ENCODE measurements at places on chromosomes 3 and 15.

DNA sequence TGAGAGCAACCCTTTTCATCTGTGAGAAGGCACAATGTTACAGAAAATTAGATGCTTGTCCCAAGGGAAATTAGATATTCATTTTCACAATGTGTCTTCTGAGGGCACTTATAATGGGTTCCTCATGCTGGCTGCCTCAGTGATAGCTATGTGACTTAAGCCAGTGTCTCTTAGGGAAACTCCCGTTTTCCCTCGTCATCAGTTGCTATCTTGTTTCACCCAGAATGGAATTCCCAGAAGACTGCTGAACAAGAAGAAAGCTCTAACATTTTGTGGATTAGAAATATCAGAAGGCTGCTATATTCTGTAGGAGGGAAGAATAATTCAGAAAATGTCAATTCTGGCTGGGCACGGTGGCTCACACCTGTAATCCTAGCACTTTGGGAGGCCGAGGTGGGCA, 67.9 kb upstream of the WDR72 start:
- no peak for DNase-seq

- no peak for DNase-seq
These were observed 19.6 kb upstream of the DGKG start for GRCh38 chr3:186381424-186382216.

- no peak for DNase-seq
These were observed 163.5 kb downstream of the GOLGA6L4 start for GRCh38 chr15:84398763-84399701.

GRCh38 chr3:96449346-96449745, 365.0 kb upstream of the EPHA6 start:
- DNase-seq: no peak

GRCh38 chr3:12345584-12346494, 57.0 kb downstream of the PPARG start:
- DNase-seq: no peak

GRCh38 chr3:85482213-85482490, 523.4 kb downstream of the CADM2 start:
- DNase-seq: no peak

GRCh38 chr3:158108445-158108985, 1.4 kb upstream of the RSRC1 start:
- no peak for DNase-seq

GRCh38 chr3:113441051-113441770, at the start of gene CFAP44:
TSS of gene CFAP44 (minus strand) at chr3:113441493. CDS start at chr3:113433664, 7,829 bp downstream.
- DNase-seq: peak; percentile 19

DNA sequence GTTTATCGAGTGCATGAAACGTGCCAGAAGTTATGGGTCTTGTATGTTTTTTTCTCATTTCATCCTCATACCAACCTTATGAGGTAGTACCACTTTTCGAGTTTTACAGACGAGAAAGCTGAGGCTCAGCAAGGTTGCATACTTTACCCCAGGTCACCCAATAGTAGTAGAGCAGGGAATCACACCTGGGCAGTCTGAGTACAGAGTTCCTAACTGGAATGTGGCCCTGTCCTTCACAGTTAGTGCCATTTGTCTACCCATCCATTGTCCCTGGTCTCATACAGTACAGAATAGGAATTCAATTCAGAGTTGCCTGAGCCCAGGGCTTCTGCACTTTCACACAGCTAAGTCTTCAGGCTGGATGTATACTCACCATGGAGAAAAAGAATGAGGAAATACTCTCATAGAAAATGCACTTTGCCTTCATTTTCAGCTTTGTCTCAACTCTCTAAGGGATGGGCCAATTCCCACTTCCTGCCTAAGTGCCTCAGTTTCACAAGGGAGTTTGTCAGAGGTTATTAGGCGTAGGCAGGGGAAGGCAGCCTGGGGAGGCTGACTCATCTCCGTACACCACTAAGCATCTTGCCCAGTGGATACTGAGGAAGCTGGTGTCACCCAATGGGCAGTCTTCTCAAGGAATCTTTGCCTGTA, 93.2 kb downstream of the TMEM212 start:
- DNase-seq: no peak

DNA sequence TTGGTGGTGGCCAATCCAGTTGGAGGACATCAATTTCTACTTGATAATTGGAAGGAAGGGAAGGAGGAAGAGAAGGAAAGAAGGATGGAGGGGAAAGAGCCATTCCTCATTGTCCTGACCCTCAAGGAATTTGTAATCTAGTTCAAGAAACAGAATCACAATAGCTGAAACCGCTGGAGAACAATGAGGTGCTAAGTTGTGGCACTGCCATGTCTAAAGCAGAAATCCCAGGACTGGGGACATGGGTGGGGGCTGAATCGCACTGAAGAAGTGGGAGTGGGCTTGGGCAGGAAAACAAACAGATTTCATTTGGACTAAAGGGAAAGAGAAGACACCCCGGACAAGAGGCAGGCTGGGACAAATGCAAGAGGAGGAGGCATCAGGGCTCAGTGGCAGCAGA, 183.6 kb downstream of the UACA start:
- no peak for DNase-seq

GRCh38 chr3:151171145-151171757, 31.8 kb downstream of the GPR171 start:
- DNase-seq: no peak

GRCh38 chr3:75294124-75294523, 370.0 kb upstream of the FRG2C start:
- no peak for DNase-seq

DNA sequence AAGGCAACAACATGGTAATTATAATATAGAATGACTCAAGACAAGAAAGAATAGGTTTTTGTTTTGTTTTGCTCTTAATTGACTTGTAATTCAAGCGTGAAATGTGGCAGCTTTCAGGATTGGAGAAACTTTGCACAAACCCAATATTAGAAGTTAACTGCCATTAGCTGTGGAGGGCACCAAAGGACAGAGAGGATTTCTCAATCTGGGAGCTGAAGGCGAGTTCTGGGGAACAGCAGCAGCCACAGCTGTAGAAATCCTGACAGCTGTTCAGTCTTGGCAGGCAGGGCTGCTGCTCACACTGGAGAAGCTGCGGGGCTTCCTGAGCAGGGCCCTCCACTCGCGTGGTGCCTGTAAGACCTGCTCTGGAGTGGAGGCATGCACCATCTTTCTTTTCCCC, 182.2 kb upstream of the IL12A start:
- DNase-seq: no peak

DNA sequence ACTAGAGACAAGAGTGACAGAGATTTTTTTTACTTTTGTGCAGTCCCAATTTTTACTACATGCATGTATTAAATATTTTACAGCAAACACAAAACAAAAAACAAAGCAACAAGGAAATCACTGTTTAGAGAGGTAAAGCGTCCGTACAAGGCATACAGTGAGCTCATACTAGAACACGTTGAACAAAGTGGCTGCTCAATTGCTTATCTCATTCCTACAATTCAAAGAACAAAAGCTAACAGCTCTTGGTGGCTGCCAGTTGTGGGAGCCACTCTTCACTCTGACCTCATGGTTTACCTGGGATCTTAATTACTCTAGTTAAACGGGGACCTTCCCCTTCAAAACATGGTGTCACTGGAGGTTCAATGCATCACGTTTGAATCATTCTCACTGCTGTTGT, 7.6 kb upstream of the ARHGEF26 start:
- DNase-seq: no peak

- no peak for DNase-seq
These were observed 11.4 kb downstream of the IREB2 start for GRCh38 chr15:78449220-78449999.

DNA sequence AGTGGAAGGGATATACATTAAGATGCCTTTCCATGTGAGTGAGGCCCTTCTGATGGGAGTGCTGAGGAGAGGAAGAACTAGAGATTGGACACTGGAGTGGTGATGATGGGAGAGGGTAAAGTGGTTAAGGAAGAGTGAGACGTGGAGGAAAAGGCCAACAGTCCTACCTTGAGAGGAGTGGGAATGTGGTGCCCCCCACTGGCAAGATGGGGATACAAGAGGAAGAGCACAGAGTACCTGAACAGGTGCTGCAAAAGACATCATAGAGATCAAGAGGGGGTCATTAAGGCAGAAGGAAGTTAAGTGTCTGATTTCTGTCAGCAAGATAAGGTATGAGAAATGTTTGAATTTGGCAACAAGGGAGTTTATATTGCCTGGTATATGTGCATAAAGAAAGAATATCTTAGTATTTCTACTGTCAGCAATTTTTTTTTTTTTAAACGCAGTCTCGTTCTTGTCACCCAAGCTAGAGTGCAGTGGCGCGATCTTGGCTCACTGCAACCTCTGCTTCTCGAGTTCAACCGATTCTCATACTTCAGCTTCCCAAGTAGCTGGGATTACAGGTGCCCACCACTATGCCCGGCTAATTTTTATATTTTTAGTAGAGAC, 34.0 kb downstream of the ARIH2 start:
- peak; percentile 41 for DNase-seq

- DNase-seq: no peak
These were observed 541.5 kb downstream of the GABRG3 start for GRCh38 chr15:27512281-27513001.

DNA sequence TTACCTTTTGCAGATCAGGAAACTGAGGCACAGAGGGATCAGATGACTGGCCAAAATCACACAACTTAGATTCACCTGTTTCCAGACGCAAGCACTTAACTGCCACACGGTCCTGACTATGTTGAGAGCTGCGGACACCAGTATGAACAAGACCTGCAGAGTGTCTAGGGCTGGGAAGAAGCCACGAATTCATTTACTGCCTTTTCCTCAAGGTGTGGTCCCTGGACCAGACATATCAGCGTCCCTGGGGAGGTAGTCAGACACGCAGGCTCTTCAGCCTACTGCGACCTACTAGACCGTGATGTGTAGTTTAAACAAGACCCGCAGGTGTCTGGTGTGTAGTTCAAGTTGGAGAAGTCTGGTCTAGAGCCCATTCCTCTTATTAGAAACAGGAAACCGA, 541 bp upstream of the SLC6A11 start:
- no peak for DNase-seq

GRCh38 chr15:89227425-89227824, 6.0 kb upstream of the RLBP1 start:
- no peak for DNase-seq

DNA sequence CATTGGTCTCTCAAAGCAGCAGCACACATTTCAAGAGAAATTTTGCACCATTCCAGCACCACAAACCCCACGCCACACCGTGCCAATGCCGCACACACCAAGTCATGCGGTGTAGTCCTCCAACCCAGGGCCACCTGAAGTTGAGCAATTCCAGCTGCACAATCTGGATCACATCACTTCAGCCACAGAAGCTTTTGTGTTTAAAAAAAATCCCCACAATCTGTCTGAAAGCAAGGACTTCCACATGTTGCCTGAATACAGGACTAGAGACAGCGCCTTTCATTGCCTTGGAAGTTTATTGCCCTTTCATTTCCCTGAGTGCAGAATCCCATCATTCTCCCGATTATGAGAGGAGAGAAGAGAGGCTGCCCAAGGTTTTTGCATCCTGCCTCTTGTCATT, 175.6 kb upstream of the BCL6 start:
- DNase-seq: no peak

DNA sequence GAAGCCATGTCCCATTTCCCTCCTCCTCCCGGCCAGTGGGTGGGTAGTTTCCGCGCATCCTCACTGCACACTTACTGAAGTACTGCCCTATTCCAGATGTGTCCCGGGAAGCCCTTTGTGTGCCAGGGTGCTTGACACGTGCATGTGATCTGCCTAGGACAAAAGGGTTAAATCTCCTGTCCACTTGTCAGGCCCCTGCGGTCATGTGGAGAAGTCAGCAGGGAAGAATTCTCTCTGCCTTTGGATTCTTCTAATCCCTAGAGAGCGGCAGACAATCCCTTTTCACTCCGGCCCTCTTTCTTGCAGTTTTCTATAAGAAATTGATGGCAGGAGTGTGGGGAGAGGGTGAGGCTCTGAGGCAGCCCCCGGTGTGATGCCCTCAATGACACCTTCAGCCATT, 19.8 kb downstream of the ST8SIA2 start:
- DNase-seq: no peak

- no peak for DNase-seq
These were observed 78.8 kb upstream of the STRIT1 start for GRCh38 chr3:155372281-155372680.

GRCh38 chr3:116374901-116375300, 70.4 kb downstream of the LSAMP start:
- DNase-seq: no peak

- DNase-seq: no peak
These were observed 584 bp upstream of the LARS2 start for GRCh38 chr3:45387636-45388348.

- DNase-seq: no peak
These were observed 5.3 kb upstream of the APEH start for GRCh38 chr3:49668861-49669260.

- no peak for DNase-seq
These were observed 6.3 kb upstream of the CA12 start for GRCh38 chr15:63387748-63388493.

GRCh38 chr3:104437131-104437750, 929.5 kb upstream of the ALCAM start:
- DNase-seq: no peak

DNA sequence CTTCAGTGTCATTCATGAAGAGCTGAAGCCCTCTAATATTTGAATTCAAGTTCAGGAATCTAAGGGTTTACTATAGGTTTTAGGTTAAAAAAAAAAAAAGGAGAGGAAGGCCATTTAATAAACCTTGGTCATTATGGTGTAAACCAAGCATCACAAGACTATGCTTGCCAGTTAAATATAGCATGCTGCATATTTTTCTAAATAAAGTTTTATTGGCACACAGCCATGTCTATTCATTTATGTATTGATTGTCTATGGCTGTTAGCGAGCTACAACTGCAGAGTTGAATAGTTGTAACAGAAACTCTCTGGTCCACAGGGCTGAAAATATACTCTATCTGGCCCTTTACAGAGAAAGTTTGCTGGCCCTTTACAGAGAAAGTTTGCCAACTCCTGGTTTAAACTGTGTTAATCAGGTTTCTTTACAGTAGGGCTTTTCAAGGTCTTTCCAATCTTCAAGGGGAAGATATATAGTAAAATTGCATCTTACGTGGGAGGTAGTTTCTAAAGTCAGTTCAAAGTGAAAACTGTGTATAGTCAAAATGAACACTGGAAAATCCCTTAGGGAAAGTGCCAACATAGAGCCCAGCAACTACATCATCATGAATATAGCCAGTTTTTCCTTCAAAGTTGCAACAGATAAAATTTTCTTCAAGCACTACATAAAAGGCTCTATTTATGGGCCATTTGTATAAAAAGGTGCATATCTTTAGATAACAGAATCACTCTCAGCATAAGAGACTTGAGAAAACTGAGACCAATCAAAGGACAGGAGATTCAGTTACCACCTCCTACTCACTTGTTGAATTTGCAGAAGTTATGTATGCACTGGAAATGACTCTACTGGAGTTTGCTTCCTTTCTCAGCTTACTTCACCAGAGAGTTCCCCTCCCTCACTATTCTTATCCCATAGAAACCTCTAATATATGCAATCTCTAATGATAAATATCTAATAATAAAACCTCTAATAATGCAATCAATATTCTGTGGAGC, 49.7 kb upstream of the FRMD4B start:
- DNase-seq: no peak

GRCh38 chr3:164620423-164620822, 457.9 kb downstream of the SI start:
- DNase-seq: no peak

DNA sequence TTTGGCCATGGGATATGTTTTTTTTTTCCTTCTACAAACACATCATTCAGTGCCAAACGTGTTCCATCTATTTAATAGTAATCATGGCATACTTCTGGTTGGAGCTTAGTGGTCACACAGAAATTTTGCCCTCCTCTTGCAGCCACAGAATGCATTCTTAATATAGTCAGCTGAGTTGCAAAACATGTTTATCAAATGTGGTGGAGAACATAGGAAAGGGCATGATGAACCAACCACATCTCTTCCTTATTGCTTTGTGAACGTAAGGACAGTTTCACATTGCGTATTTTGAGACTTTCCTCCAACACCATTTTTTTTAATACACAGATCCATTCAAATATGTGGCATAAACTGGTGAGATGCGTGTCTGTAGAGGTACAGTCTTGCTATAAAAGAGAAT, 106.8 kb downstream of the BBX start:
- DNase-seq: no peak

Measured in T follicular helper cell (primary cell).